ENCODE measurements at places on chromosomes 13 and 19.

DNA sequence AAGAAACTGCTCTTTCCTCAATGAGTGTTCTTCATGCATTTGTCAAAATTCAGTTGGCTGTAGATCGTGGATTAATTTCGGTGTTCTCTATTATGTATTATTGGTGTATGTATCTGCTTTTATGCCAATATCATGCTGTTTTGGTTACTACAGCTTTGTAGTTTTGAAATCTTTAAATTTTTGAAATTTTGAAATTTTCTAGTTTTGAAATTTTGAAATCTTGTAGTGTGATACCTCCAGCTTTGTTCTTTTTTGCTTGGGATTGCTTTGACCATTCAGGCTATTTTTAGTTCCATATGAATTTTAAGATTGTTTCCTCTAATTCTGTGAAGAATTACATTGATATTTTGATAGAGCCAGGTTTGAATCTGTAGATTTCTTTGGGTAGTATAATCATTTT, 3.1 kb downstream of the CD33 start:
- ATAC-seq, result no peak

- ATAC-seq, result no peak
These were observed 8.3 kb upstream of the PRKD2 start for GRCh38 chr19:46725036-46725820.

DNA sequence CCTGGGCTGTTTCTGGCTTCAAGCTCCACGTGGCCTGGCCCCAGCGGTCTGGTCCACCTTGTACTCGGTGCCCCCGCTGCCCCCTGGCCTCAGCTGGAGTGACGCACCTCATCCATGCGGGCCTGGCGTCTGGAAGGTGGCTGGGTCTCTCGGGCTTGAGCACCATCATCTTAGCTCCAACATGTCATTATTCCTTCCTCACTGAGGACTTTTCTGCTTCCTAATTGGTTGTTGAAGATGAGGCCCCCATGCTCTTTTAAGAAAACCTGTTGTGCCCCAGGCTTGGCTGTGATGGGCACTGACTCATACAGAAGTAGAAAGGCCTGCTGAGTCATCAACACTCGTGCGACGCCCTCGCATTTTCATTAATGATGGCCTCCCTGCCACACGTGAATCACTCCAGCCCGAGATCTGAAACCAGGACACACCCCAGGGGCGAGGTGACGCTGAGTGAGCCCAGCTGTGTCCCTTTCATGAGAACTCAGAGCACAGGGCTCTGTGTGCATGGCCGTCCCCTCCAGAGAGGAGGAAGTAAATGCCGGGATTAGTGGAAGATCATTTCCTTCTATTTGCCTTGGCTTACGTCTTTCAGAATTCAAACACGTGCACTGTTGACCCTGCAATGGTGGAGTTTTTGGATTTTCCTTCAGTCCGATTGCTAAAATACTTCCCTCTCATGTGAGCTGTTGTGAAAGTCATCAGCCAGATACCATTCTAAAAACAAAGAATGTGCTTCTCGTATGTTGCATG, 14.0 kb upstream of the GJA3 start:
- peak; percentile 99 for ATAC-seq

DNA sequence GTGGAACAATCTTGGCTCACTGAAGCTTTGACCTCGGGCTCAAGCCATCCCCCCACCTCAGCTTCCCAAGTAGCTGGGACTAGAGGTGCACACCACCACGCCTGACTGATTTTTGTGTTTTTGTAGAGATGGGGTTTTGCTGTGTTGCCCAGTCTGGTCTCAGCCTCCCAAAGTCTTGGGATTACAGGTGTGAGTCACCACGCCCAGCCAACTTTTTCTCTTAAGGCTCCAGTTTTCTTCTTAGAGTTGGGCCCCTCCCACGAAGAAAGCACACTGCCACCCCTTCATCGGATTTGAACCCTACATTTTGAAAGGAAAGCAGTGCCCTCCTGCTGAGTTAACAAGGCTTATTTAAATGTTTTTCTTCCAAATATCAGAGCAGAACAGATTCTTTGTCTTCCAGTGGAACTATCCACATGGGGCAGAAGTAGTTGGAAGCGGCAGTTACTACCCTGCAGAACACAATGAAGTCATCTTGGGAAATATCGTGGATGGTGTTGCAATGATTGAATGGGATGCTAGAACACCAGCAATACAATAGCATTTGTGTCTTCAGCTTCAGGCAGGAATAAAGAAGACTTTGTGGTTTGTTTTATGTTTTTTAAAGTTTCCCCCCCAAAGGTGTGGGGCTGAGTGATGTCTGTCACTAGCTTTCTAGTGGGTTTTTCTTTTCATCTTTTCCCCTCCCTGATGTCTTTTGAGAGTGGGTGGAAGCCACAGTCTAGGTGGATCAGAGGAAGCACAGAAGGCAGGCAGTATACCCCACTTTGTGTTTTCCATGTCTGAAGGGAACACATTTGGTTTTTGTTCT, 8.9 kb downstream of the ACTN4 start:
- no peak for ATAC-seq

DNA sequence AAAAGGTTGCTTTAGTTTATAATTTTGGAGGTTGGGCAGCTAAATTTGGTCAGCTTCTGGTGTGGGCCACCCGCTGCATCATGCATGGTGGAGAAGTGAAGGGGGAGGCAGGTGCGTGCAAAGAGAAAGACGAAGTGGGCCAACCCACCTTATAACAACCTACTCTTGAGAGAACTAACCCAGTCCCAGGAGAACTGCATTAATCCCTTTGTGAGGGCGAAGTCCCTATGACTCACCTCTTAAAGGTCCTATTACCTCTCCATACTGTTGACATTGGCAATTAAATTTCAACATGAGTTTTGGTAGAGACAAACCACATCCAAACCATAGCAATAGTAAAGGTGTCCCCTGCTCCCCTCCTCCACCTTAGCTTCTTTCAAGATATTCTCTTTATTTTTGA, 7.7 kb upstream of the FGF9 start:
- ATAC-seq, result no peak
